DND-41 (cell line): ENCODE measurements at places on chromosomes 5 and 9.
A peak's percentile ranks its signal among the peaks of the same experiment; 100 is the strongest.

- no peak for DNase-seq
These were observed 135.9 kb upstream of the ADAMTSL1 start for GRCh38 chr9:18338042-18338441.

GRCh38 chr9:127880143-127880542 lies 2.7 kb upstream of the AK1 start:
- no peak for DNase-seq

DNA sequence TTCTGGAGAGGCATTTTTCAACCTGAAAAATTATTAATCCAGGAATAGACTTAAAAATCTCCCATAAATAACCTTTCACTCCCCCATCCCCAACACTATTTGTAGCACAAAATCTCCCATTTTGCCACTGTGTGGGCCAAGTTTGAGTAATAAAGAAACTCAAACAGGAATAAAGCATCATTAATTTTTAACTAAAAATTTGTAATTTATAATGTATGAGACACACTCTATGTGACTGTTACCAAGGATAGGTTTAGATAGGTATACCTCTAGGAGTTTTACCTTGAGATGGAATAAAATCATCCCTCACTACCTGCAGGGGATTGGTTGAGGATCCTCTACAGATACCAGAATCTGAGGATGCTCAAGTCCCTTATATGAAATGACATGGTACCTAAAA lies 30.1 kb downstream of the CHD1 start:
- DNase-seq = no peak

DNA sequence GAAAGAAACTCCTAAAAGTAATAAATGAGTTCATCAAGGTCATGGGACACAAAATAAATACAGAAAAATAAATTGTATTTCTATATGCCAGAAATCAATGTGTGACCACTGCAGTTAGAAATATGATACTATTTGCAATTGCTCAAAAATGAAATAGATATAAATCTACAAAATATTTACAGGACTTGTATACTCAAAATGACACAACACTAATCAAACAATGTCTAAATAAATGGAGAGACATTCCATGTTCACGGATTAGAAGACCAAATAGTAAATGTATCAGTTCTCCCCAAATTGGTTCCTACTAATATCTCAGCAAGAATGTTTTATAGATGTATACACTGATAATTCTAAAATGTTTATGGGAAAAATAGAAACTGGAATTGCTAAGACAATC lies 345.3 kb downstream of the NR2F1-AS1 start:
- DNase-seq = no peak

DNA sequence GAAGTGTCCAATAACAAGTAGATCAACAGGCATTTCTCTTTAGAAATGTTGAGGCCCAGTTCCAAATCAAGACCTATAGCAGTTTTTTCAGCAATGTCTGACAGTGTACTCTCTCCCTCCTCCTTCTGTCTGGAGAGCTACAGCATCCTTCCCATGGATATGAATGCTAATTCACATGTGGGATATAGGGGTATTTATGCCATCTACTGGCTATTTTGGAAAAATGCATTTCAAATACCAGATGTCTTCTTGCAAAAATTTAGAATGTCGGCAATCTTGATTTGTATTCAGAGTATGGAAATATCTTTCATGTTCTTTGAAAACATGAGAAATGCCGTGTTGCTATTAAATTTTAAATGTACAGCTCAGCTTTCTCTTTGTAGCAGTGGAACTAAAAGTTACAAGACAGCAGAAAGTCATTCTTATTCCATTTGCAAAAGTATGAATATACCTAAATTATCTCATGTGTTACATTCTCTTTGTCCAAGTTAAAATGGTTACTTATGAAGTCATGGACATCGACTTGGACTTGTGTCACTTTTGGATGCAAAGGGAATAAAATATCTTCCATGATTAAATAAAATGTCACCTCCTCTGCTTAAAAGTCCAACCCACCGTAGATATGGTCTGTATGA lies 647.8 kb downstream of the TAF11L14 start:
- no peak for DNase-seq

DNA sequence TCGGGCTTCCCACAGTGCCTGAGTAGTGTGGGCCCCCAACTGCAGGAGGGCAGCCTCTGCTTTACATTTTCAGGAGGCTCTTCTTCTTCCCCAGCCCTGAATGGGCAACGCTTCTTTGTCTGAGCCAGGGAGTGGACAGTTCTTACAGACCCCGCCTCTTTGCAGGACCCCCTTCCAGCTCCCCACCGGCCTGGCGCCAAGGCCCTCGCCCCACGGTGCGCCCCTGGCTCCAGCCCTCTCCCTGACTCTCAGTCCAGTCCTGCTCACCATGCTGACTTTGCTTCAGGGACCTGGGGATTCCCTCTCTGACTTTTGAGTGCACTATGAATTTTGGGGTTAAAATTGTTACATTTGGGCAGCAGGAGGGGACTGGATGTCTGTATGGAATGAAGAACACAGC lies 123.8 kb downstream of the HSD17B3 start:
- DNase-seq = no peak

DNA sequence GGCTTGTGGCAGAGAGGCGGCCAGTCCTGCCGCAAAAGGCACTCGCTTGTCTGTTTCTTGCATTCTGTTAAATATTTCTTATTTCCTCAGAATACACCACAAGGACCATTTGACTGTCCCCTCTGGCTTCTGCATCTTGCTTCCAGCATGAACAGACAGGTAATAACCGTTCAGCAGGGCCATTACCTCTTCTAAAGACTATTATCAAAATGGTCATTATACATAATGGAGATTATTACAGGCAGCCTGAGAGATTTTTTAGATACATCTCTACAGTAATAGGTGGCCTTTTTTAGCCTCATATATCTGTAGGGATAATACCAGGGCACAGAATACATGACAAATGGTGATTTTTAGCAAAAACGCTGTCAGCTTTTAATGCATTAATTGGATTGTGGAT lies 382.0 kb downstream of the PSAT1 start:
- no peak for DNase-seq

GRCh38 chr5:60597572-60598320 lies 102.2 kb downstream of the DEPDC1B start:
- DNase-seq = peak; percentile 75

GRCh38 chr9:131724683-131725082 lies 15.2 kb downstream of the RAPGEF1 start:
- DNase-seq = no peak

DNA sequence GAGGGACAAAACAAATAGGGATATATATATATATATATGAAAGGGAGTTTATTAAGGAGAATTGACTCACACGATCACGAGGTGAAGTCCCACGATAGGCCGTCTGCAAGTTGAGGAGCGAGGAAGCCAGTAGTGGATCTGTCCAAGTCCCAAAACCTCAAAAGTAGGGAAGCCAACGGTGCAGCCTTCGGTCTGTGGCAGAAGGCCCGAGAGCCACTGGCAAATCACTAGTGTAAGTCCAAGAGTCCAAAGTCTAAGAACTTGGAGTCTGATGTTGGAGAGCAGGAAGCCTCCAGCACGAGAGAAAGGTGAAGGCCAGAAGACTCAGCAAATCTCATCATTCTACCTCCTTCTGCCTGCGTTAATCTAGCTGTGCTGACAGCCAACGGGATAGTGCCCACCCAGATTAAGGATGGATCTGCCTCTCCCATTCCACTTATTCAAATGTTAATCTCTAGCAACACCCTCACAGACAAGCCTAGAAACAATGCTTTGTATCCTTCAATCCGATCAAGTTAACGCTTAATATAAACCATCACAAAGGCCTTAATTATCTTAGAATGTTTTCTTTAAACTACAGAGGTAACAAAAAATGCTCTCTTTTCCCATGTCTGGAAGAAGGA lies 23.8 kb upstream of the DAB2 start:
- no peak for DNase-seq

DNA sequence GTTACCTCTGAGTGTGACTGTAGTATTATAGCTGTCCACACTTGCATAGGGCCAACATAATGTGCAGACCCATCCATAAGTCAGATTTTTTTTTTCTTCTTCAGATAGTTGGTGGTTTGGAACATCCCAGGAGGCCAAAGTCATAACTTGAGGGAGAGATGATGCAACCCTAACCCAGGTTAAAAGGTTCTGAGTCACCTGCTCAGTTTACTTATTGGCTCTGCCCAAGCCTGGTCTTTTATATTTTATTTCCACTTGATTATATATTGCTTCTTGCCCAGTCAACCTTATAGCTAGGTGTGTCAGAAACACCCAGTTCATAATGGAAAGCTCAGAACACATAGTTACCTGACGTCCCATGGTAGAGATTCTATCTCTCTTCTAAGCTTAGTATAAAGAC lies 113.1 kb upstream of the PCSK1 start:
- no peak for DNase-seq

GRCh38 chr9:111118256-111118948 lies 80.1 kb upstream of the LPAR1 start:
- no peak for DNase-seq

GRCh38 chr9:114002271-114002985 lies 75.7 kb downstream of the AMBP start:
- no peak for DNase-seq

DNA sequence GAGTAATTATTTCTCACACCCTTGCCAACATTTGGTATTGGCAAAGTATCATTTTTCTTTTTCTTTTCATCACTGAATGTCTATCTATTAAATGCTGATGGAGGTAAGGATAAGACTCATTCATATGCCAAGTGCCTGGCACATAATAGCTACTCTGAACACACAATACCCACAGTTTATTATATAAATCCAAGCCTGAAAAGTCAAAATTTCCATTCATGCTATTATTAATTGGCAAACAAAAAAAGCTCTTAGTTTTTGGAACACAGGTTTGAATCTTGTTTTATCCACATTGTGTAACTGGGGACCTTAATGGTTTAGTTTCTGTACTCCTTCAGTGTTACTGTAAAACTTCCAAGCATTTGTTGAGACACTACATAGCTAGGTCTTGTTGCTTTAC lies 6.4 kb upstream of the ATOX1 start:
- no peak for DNase-seq

DNA sequence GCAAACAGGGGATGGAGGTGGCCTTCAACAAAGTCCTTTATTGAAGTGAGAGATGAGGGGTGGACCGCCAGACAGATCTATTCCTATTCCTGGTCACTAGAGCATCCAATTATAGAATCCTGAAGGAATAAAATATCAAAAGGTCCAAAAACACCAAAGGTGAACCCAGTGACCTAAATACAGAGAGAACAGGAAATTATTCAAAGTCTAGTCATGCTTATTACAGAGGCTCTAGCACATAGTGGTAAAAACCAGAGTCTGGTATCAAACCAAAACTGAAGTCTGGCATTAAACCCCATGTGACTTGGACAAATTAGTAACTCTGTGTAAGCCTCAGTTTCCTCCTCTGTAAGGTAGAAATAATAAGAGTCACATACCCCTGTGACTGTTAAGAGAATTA lies 100.5 kb upstream of the SNX2 start:
- DNase-seq = no peak

GRCh38 chr9:114004221-114004716 lies 73.8 kb downstream of the AMBP start:
- no peak for DNase-seq

GRCh38 chr5:138338411-138339090 lies 485 bp downstream of the FAM53C start:
- DNase-seq = no peak

GRCh38 chr9:101848485-101848919 lies 110.1 kb upstream of the GRIN3A start:
- no peak for DNase-seq

GRCh38 chr5:137642091-137642490 lies 93.8 kb downstream of the KLHL3 start:
- no peak for DNase-seq

DNA sequence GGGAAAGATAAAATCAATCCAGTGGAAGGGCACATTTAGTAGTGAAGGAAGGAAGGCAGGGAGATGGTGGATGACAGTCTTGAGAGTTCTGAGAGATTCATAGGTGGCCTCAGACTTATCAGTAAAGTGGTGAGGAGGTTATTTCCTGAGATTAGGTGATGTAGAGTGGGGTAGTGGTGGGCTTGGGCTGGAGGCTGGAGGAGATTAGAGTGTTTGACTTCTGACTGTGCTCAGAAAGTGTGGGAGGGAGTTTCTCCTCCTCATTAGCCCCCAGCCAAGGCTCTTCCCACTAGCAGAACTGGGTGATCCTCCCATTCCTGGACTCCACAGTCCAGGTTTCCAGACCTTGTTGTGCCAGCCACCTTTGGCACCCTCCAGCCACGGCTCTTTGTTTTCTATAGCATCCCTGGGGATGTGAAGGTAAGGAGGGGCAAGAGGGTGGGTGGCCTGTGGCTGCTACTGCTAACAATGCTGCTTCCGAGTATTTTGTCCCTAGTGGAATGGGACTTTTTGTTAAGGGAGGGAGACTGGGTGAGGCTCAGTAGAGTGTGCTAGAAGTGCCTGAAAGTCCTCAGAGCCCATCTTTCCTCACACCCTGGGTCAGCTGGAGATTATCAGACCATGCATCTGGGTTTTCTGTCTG lies 94.4 kb downstream of the ADRB2 start:
- no peak for DNase-seq

- no peak for DNase-seq
These were observed 9.0 kb downstream of the ECPAS start for GRCh38 chr9:111475195-111475594.

DNA sequence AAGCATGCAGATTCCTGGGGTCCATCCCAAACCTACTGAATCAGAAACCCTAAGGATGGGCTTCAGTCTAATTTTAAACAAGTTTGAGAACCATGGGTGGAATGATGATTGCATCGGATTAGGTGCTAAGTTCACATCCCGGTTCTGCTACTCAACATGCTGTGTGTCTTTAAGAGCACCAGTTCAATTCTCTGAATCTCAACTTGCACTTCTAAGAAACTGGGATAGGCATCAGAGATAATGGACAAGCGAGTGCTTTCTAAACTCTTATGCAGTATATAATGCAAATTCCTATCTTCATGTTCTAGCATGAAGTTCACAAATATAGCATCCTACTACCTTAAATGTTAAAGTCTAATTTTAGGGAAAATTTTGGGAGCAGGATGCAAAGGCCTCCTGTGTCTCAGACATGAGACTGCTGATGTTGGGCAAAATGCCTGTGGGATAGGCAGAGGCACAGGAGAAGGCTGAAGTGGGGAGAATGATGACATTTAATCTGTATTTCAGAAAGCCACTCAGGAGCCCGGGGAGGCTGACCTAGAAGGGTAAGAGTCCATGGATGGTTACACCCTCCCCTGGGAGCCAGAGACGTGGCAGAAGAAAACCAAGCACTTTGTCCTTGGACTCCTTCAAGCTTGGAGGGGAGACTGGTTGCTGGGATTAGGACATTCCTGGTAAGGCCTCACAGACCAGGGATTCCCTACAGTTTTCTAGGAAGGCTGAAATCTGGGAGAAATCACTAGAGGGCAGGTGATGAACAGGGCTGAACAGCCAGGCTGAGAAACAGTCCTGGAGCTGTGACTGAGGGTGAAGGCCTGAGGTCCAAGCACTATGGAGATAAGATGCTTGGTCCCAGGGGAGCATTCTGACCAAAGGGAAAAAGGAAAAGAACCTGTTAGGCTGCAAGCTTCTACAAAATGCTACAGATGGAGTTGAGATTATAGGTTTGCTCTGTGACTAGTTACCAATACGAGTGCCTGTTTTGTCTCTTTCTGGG lies 311.9 kb upstream of the PANK3 start:
- no peak for DNase-seq
